ENCODE measurements at places on chromosomes 6 and 20.

DNA sequence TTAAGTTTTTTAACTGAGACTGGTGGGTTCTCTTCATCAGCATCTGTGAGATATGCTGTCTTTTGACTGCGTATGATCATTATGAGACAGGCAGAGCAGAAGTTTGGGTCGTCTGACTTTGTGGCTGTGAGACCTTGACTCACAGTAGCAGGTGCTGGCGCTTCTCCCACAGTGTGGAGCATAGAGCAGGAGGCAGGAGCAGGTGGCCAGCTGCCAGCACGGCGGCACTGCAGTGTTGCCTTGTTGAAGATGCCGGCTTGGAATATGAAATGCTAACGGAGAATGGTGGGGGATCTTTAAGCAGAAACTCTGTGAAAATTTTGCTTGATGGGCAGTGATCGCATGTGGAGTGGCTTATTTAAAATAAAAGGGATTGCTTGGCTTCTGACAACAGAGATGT lies 105.0 kb downstream of the TIAM2 start:
- no peak for DNase-seq

- DNase-seq = no peak
These were observed 165.9 kb upstream of the CDYL start for GRCh38 chr6:4610256-4610655.

DNA sequence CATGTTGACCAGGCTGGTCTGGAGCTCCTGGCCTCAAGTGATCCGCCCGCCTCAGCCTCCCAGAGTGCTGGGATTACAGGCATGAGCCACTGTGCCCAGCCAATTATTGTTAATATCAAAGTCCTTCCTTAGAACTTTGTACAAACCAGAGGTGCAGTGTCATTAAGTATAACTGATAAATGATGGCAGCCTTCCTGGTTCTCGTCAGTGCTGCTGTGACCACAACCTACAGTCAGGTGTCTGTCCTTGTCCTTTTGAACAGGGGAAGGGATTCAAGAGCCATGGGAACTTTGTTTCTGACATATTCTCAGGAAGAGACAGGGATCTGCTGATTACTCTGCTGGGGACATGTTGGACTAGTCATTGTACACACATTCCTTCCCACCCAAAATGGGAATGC lies 103.2 kb upstream of the TIAM2 start:
- DNase-seq = no peak

GRCh38 chr6:132977413-132977812 lies 163.0 kb downstream of the RPS12 start:
- no peak for DNase-seq

DNA sequence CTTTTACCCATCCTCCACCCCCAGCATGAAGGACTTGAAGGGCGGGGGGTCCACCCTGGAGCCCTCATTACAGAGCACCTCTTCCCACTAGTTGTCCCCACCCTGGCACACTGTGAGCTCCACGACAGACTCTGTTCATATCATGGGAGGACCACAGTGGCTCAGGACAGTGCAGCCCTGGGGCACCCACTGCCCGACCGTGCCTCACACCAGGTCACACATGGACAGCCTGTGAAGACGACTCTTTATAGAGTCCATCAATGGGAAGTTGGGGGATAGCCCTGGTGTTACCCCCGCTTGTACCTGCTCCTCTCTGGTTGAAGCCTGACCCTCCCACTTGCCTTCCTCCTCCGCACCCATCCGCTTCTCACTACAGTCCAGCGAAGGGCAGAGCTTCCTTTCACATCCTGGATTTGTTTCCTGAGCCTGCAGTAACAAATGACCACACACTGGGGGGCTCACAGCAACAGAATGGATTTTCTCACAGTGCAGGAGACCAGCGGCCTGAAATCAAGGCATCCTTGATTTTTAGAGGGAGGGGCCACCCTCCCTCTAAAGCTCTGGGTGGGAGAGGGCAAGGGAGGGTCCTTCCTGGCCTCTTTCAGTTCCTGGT lies 15.5 kb downstream of the ZNF831 start:
- DNase-seq = no peak

GRCh38 chr20:9507544-9508239 lies 6.7 kb upstream of the LAMP5 start:
- DNase-seq = no peak

- no peak for DNase-seq
These were observed 165.9 kb upstream of the KCNK16 start for GRCh38 chr6:39488255-39488879.

GRCh38 chr6:73929405-73929804 lies 233.4 kb downstream of the CD109 start:
- no peak for DNase-seq

DNA sequence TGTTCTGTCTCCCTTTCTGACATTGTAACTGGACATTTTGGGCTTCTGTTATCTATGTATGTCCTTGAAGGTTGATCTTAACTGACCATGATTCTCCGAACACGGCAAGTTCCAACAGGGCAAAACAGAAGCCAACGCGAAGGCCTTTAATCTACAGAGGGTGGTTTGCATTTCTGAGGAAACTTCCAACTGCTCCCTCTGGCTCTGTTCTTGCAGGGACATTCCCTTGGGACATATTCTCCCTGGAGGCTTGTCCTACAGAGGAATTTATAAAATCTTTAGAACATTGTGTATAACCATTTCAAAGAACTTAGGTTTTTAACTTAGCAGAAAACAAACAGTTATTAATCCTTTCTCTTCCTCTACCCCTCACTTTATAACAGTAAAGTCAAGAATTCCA lies 189.0 kb upstream of the CDYL start:
- no peak for DNase-seq

GRCh38 chr6:100573166-100573565 lies 108.4 kb upstream of the SIM1 start:
- no peak for DNase-seq

DNA sequence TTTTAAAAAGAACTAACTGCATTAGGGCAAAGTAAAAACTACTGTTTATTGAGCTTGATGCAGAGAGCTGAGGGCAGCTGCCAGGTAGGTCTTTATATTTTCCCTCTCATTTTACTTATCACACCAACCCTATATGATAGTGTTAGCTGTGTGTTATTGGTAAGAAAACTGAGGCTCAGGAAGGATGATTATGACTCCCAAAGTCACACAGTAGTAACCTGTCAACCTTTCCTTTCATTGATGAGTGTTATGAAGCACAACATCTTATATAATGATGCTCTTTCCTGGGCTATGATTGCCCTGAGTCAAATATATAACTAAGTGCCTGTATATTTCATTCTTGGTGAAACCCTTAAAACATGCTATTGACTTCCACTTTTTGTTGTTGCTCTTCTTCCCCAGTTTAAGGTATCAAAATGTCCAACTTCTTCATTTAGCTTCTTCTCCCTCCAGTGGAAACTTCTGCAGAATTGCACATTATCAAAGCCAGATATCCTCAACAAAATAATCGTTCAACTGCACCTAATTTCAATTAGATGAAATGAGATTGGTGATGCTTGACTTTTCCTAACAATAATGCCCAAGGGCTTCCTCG lies 8.1 kb downstream of the GFOD1 start:
- DNase-seq = no peak

GRCh38 chr20:57048027-57048869 lies 218.2 kb downstream of the BMP7 start:
- DNase-seq = no peak

DNA sequence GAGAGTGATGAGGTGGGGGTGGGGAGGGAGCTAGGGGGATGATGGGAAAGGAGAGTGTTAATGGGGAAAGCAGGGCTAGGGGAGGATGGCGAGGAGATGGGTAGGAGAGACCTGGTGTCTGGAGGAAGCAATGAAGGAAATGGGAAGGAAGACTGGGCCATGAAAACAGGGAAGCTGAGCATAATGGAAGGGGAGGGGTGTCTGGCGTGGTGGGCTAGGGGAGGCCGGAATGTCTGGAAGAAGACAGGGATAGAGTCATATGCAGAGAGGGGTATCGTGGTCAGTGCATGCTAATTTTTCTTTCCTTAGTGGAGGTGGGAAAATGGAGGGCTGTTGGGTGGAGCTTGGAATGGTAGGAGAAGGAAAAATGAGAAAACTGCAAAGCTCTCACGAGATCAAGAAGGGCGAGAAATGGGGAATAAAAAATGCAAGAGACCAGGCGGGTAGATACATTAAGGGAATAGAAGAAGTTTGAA lies 423 bp downstream of the KLHDC3 start:
- no peak for DNase-seq

- no peak for DNase-seq
These were observed 665.7 kb upstream of the GJE1 start for GRCh38 chr6:141467041-141467440.

DNA sequence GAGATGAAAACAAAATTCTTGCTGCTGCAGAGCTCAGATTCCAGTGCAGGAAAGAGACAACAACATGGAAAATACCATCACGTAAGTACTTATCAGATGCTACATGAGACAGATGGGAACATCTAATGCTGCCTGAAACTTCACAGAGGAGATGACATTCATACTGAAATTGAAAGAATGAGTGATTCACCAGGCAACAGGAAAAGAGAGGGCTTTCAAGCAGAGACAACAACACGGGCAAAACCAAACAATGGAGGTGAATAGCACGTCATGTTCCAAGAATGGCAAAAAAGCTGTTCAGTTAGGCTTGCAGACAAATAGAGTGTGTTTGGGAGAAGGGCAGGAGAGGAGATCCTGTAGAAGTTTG lies 39.3 kb downstream of the GTF2H5 start:
- DNase-seq = no peak

- DNase-seq = peak; percentile 33
These were observed 116.2 kb downstream of the GMDS start for GRCh38 chr6:2129182-2129621.

DNA sequence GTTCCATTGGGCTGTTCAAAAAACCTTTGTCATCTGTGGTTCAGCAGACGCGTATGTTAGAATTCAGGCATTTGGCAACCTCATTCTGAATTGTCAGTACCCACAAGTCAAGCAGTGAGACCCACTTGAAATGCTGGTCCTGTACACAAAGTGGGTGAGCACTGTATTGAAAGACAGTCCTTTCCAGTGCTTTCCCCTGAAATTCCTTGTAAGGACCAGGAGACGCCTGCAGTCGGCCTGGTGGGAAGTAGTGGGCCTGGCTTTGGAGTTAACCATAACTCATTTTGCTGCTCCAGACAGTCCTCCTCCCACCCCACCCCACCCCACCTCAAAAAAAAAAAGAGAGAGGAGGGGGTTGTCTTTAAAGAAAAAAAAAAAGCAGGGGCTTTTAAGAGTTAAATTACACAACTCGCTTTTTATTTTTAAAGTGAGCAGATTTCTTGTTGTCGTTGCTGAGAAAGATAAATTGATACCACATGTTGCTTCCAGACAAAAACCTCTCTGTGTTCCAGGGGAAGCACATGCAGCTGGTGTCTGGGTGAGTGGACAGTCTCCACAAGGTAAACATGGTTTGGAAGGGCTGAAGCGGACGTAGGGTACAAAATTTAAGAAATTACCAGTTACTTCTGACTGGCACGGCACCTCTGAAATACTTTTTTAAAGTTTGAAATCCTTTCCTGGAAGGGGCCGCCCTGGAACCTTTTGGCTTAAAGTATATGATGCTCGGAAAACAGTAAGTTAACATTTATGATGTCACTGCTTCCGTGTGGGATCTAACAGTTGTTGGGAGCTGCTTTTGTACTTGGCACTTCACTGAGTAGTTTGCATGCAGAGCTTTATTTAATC lies 95.3 kb downstream of the FOXO3 start:
- no peak for DNase-seq

GRCh38 chr6:150336299-150336698 lies 32.5 kb upstream of the IYD start:
- no peak for DNase-seq

DNA sequence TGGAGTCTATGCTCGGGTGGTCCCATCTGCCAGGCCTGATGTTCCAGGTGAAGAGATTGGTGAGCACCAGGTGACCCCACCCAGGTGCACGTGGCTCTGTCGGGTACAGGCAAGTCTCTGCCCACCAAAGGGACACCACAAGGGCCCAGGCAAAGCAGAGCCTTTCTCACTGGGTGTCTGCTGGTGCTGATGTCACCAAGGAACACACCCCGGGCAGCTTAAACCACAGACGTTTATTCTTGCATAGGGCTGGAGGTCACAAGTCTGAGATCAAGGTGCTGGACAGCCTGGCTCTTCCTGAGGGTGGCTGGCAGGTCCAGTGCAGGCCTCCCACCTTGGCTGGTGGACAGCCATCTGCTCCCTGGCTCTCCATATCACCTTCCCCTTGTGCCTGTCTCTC lies 100.7 kb upstream of the CD93 start:
- DNase-seq = no peak

GRCh38 chr20:44702776-44703175 lies 12.4 kb upstream of the CCN5 start:
- peak; percentile 28 for DNase-seq

DNA sequence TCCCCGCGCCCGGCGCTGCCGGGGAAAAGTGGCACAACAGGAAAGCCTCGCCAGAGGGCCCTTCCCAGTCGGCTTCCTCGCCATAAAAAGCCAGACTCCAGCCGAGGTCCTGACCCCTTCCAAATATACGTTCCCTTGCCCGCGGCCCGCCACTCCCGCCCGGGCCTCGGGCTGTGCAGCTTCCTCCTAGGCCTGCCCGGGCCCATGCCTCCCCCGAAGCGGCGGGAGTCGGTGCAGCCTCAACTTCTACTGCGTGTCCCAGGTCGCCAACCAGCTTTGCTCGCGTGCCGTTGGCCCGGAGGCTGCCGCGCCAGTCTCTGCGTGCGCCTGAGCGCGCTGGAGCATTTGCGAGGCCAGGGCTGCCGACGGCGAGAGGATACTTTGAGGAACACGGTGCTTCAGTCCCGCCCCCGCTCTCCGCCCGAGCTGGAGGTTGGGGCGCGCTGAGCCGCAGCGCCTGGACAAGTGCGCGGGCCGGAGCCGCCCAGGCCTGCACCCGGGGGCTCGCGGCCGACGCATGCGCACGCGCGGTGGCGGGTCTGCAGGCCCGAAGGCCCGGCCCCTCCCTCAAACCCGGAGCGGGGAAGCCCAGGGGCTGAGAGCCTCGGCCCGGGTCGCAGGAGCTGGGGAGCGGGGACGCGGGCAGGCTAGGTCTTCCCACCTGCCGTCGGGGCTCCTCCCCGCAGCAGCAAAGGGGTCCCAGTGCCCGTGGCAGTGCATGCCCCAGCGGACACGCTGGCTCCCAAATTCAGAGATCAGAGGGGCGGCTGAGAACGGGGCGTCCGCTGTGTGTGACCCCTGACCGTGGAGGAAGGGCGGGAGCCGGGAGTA lies 10.2 kb downstream of the FOXC1 start:
- no peak for DNase-seq

DNA sequence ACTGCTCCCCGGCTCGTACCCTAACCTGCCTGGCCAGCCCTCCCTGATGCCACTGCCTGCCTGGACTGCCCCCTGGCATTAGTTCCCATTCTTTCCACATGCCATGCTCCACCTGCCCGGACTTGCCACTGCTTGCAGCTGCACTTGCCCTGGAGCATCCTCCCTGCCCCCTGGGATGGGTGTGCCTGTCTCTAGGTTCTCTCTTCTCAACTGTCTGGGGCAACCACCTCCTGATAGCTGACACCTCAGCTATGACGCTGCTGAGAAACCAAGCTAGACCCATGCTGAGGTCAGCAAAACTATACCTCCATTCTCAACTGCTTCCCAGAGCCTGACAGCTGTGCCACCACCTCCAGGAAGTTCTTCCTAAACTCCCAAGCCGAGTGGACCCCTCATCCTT lies 72.1 kb downstream of the PERP start:
- DNase-seq = no peak

GRCh38 chr6:16676376-16676775 lies 84.9 kb downstream of the ATXN1 start:
- no peak for DNase-seq

- DNase-seq = no peak
These were observed 436.2 kb upstream of the SOX4 start for GRCh38 chr6:21157186-21157929.
